Smooth muscle cell of trachea (primary cell): ENCODE measurements at places on chromosomes 6 and 20. TPM values are rescaled to one million over a fixed set of nuclear protein-coding genes. Genes with fewer than 3 reads are reported as not detected.

Gene CYP39A1
- 1.3 and 1.7 TPM in 2 replicates for total RNA-seq

Gene LHFPL5
- total RNA-seq = not detected in 2 replicates

Gene RAET1L
- not detected in 2 replicates for total RNA-seq

Gene PDE10A
- 1.5 and 2.5 TPM in 2 replicates for total RNA-seq

Gene DEFB124
- total RNA-seq = not detected in 2 replicates
